ENCODE measurements at places on chromosomes 13 and 19.

GRCh38 chr19:17289489-17289888, 7.8 kb downstream of the ANKLE1 start:
- DNase-seq, result peak; percentile 51

GRCh38 chr13:27559719-27560118, 60.6 kb downstream of the LNX2 start:
- DNase-seq, result no peak

DNA sequence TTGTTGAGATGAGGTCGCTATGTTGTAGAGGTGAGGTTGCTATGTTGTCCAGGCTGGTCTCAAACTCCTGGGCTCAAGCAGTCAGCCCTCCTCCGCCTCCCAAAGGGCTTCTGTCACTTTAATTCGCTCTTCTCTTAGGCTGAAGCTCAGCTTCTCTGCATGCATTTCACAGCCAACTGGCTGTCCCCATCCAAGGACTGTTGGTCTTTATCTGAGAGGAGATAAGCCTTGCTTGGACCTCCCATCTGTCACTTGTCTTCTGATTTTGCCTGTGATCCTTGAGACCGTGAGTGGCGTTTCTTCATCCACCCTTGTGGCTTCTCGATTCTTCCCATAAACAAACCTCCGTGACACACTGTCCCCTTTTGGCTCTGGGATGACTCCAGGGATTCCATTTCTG, 24.4 kb downstream of the CERS1 start:
- no peak for DNase-seq

DNA sequence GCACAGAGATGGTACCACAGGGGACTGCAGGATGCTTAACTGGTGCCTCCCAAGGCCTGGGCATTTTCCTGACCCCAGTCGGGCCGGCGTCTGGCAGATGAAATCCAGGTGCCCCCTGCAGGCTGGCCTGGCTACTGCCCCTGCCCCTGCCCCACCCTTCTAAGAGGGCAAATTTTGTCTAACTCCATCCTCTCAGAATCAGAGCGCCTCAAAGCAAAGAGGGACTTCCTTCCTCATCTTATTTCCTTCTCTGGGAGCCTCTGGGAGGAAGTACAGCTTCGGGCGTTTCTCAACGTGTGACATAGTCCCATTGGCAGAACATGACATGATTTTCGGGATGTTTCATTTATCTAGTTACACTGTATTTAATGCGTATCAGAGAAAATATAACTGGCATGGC, 2.7 kb downstream of the PRKACA start:
- DNase-seq, result no peak

DNA sequence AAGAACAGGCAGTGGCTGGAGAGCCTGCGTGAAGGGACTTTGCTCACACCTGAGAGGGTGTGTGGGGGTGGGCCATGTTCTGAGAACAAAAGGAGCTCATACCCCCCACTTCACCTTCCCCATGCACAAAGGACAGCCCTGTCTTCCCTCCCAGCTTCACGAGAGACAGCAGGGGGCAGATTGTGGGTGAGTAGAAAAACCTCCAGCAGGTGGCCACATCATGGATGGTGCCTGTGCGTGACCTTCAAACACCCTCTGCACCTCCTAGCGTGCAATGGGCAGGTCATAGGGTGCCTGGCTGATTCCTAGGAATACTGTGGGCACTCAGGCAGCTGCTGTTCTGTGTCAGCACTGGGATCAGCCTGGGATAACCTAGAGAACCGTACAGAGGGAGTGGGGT, 36.3 kb upstream of the PSG9 start:
- DNase-seq, result no peak
